ENCODE measurements at places on chromosomes 6 and 20. TPM values are rescaled to one million over a fixed set of nuclear protein-coding genes. Genes with fewer than 3 reads are reported as not detected.

FBXO30 gene
- total RNA-seq = 3.8 TPM

GINM1 gene
- 19.4 TPM for total RNA-seq

TLDC2 gene
- 0.20 TPM for total RNA-seq

MRPL14 gene
- 47.4 TPM for total RNA-seq

HRH3 gene
- total RNA-seq = not detected

TRIM31 gene
- total RNA-seq = 0.20 TPM

VWA7 gene
- 1.6 TPM for total RNA-seq

NOP56 gene
- 119 TPM for total RNA-seq

ZC3H12D gene
- 0.36 TPM for total RNA-seq

C2 gene
- total RNA-seq = 2.9 TPM

ID4 gene
- total RNA-seq = 10.2 TPM

LIME1 gene
- total RNA-seq = 5.1 TPM

SLC22A3 gene
- total RNA-seq = 8.0 TPM

GABRR1 gene
- total RNA-seq = 0.24 TPM

VNN1 gene
- total RNA-seq = 0.12 TPM

LY6G6D gene
- not detected for total RNA-seq

RAD21L1 gene
- not detected for total RNA-seq

LBP gene
- total RNA-seq = 0.12 TPM

PSORS1C2 gene
- 0.40 TPM for total RNA-seq

TULP1 gene
- not detected for total RNA-seq

MATN4 gene
- total RNA-seq = 0.16 TPM

BANF2 gene
- total RNA-seq = not detected

HEY2 gene
- total RNA-seq = 1.6 TPM

TMEM14B gene
- total RNA-seq = 49.3 TPM

ELOVL4 gene
- 6.8 TPM for total RNA-seq

TNFRSF6B gene
- 4.5 TPM for total RNA-seq

RGS17 gene
- total RNA-seq = 1.6 TPM

SLC35B2 gene
- total RNA-seq = 15.7 TPM

B3GALT4 gene
- 16.9 TPM for total RNA-seq

DEFB132 gene
- not detected for total RNA-seq

TAAR1 gene
- not detected for total RNA-seq

SYCP2L gene
- total RNA-seq = not detected

SEMG1 gene
- not detected for total RNA-seq

SYNDIG1 gene
- 0.08 TPM for total RNA-seq

TNXB gene
- total RNA-seq = 7.6 TPM

GTSF1L gene
- not detected for total RNA-seq

C4B gene
- 5.3 TPM for total RNA-seq

USP49 gene
- total RNA-seq = 1.5 TPM

Measured in esophagus mucosa (tissue), 1 donor.